Activated CD4-positive, alpha-beta T cell treated with anti-CD3 and anti-CD28 coated beads, Interleukin-2, amount 10 ng/mL, durations not matched to agents 7 days and 5 days (primary cell): ENCODE measurements at places on chromosomes 2 and 18.

DNA sequence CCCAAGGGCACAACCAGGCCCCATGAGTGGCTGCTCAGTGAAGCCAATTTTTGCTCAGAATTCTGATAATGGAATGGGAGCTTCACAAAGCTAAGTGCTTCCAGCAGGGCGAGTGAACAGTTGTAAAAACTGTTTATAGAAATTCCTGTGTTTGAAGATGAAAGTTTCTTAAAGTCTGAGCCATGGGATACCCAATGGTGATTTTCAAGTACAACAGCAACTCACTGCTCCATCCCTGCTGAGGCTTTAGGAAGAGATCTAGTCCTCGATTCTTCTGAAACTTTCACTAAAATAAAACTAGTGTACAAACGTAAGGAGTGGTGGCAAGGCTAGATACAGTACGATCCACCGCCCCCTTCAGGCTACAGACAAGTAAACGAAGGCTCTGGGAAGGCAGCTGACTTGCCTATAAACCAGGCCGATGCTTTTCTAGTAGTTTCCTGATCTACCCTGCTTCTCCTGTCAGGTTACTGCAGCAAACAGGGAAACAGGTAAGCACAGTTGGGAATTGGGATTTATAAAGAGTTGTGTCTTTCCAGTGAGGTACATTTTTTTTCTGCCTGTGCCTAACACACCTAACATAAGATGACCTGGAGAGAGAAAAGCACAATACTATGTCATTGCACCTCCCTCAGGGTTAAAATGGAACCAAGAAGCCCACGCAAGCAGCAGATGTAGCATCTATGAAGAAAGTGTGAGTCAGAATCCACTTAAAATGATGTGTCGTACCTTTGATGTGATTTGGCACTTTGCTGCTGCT is 108.7 kb downstream of the UXS1 start:
- peak; percentile 70 for DNase-seq

- no peak for DNase-seq
Observed at GRCh38 chr2:20198796-20199632, 25.9 kb downstream of the SDC1 start.

- no peak for DNase-seq
Observed at GRCh38 chr18:52277785-52278184, 62.2 kb upstream of the DCC start.

DNA sequence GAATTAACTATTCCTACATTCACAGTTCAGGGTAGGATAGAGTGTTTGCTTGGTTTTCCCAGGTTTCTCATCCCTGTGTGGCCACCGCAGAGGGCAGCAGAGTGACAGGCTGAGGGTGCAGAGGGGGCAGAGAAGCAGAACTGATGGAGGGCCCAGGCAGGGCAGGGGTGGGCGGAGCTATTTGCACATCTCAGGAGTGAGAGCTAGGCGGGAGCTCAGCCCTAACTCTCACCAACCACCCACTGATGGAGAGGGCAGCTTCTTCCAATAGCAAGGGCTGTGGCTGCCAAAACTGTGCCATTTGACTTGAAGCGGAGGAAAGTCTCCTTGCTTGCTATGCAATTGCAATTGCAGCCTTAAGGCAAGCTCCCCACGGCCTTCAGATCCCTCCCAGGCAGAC is 12.0 kb upstream of the DARS1 start:
- DNase-seq: no peak

GRCh38 chr2:174485788-174486562 is 854 bp downstream of the GPR155 start:
- DNase-seq: peak; percentile 36

- no peak for DNase-seq
Observed at GRCh38 chr2:165431014-165431413, 38.5 kb upstream of the CSRNP3 start.

GRCh38 chr2:118642501-118642900 is 204.9 kb downstream of the EN1 start:
- no peak for DNase-seq

DNA sequence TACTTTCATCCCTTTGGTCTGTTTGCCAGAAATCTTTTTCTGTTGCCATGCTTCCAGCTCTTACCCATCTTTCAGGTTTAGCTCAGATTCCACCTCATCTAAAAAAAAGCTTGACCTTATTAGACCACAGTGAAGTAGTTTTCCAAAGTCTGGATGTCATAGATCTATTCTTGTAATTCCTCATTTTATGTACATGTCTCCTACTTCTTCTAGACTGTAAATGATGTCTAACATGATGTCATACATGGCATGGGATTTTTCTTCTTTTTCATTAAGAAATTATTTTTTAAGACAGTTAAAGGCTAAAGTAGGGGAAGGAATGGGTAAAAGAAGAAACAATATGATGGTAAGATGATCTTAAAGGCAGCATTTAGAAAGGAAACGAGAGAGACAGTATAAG is 11.3 kb downstream of the GLS start:
- no peak for DNase-seq

GRCh38 chr2:45699032-45699658 is 47.7 kb downstream of the PRKCE start:
- no peak for DNase-seq

DNA sequence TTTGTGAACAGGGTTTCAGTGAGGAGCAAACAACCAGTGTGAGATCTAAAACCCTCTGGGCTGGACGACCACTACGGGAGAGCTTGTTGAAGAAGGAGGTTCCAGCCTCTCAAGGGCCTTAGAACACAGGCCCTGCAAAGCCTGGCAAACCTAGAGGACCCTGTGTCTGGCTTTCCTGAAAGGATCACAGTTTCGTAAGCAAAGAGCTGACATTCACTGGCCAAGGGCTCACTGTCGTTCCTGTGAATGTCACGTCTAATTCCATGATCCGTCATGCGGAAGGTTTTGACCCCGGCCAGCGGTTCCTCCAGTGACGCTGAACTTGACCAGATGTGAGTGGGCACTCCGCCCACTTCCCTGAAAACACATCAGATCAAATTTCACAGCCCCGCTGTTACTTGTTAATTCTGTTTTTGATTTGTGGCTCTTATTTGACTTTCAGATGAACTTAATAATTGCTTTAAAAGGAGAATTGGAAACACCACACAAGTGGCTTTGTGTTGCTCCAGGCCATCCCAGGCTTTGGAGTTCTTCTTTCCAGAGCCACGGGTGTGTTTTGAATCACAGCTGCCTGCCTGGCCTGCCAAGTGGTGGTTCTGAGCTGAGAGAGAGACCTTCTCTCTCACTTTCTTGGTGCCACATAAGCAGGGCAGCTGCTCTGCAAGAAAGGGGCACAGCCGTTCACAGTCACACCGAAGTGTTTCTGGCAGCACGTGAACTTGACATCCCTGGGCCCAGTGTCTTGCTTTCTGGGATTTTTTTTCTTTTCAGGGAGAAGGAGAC is 308.4 kb downstream of the NDUFA10 start:
- no peak for DNase-seq

- no peak for DNase-seq
Observed at GRCh38 chr18:58806826-58807714, 57.6 kb upstream of the ZNF532 start.

DNA sequence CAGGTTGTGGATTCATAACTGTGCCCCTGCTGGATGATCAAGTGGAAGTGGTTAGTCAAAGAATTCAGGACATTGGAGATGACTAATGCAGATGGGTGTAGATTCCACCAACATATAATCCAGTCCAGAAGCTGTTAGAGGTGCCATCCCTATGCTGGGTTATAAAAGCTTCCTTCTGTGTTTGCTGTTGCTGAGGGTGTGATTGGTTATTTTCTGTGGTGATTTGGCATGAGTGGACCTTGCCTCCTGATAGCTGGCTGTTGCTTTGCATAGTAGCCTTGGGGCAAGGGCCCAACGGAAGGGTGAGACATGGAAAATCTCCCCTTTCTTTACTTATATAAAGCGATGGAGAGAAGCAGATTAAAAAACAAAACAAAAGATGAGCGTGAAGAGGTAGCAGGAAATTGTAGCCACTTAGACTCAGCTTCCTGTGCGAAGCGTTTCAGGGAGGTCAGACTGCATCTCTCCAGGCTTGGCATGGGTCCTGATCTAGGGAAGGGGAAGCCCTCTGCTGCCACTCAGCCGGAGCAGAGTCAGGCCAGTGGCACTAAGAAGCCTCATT is 190.4 kb downstream of the FMNL2 start:
- DNase-seq: no peak

DNA sequence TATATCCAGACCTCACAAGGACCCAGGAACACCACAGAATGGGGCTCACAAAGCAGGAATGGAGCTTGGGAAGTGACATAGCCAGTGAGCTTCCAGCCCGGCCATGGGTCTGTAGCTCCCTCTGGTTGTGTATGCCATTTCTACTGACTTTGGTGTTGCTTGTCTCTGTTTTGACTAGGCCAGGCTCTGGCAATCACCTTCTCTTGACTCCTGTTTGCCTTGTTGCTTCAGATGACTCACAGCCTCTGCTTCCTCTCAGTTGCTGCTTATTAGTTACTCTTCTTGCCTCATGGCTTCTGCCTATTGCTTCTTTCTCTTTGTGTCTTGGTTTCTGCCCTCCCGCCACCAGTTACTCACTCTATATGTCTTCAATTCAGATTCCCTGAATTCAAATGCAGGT is 15.8 kb upstream of the IER3IP1 start:
- no peak for DNase-seq

DNA sequence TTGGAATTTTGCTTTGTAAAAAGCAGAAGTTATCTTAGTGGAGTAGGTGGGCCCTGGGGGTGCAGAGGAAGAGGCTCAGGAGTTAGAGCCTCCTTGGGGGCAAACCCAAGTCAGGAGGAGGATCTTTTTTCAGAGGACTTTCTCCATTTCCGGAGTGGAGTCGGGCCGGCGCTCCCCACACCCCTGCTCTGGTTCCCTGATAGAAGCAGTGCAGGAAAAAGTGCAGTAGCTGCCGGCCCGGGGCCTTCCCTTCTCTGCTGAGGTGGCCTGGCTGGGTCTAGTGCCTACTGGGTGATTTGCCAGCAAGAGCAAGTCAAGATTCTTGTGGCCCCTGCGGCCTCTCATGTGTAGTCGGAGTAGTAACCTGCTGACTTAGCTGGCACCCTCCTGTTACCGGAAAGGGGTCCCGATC is 124.2 kb upstream of the HS6ST1 start:
- no peak for DNase-seq

GRCh38 chr2:11056614-11057013 is 98.7 kb upstream of the SLC66A3 start:
- DNase-seq: no peak

DNA sequence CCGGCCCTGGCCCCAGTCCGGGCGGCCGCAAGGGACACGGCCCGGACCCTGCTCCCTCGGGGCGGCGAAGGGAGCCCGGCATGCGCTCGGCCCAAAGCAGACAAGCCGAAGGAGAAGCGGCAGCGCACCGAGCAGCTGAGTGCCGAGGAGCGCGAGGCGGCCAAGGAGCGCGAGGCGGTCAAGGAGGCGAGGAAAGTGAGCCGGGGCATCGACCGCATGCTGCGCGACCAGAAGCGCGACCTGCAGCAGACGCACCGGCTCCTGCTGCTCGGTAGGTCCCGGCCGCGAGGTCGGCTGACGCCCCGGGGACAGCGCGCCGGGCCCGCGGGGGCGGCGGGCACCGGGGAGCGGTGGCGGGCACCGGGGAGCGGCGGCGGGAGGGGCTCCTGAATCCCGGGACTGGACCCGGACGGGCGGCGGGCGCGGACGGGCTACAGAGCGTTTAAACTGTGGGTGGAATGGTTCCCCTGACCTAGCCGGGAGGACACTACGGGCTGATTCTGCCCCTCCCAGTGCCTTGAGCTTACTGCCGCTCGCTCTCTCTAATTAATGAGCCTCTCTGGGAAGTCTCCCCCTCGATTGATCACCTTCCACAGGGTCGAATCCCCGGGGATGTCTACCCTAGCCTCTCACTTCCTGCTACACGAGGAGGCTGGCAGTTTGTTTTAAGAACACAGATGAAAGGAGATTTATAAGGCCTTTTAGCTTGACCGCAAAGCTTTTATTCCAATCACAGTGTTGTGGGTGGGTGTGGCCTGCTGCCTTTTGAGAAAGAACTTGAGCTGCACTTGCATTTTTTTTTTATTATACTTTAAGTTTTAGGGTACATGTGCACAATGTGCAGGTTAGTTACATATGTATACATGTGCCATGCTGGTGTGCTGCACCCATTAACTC is 853 bp downstream of the GNAL start:
- DNase-seq: peak; percentile 12
